Omental fat pad (tissue), 4 donors: ENCODE measurements at places on chromosomes 6 and 20.

GRCh38 chr6:28980137-28980851 is 24.8 kb downstream of the ZNF311 start:
- no peak for DNase-seq

GRCh38 chr6:43900560-43900915 is 130.5 kb downstream of the VEGFA start:
- DNase-seq = no peak

DNA sequence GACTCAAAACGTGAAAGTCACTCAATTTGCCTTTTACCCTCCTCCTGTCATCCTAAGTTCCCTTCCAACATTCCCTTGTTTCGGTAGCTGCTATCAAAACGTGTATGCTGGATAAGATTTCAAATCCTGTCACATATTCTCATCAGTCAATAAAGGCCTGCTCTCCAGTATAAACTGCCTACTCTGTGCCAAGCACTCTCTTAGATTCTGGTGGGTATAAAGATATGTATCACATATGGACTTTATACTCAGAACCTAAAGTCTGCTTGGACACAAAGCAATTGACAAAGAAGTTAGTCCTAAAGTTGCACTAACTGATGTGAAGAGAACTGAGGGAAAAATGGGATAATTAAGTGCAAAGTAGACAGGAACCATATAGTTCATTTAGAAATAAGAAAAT is 476.6 kb upstream of the MARCKS start:
- no peak for DNase-seq

GRCh38 chr6:40356242-40356910 is 230.8 kb downstream of the LRFN2 start:
- no peak for DNase-seq
